ENCODE measurements at places on chromosomes 4 and X.

DNA sequence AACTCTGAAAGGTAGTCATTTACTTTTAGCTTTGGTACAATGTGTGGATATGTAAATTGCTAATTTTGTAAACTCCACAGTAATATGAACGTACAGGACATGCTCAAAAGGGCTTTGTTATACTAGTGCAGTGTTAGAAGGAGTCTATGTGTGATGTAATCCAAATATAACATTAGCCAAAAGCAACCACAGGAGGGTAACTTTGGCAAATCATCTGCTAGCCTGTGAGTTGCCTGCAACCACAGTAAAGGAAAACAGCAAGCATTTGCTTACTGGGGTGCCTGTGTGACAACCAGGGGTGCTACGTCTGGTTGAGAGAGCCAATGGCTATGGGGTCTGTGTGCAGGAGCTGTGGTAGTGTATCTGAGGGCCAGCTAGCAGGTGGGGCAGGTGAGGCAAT lies 245.8 kb downstream of the ADAMTS3 start:
- no peak for DNase-seq

GRCh38 chrX:7637066-7637465 lies 205.9 kb upstream of the VCX start:
- no peak for DNase-seq

- no peak for DNase-seq
Observed at GRCh38 chr4:31461421-31461820, 741.3 kb downstream of the PCDH7 start.

DNA sequence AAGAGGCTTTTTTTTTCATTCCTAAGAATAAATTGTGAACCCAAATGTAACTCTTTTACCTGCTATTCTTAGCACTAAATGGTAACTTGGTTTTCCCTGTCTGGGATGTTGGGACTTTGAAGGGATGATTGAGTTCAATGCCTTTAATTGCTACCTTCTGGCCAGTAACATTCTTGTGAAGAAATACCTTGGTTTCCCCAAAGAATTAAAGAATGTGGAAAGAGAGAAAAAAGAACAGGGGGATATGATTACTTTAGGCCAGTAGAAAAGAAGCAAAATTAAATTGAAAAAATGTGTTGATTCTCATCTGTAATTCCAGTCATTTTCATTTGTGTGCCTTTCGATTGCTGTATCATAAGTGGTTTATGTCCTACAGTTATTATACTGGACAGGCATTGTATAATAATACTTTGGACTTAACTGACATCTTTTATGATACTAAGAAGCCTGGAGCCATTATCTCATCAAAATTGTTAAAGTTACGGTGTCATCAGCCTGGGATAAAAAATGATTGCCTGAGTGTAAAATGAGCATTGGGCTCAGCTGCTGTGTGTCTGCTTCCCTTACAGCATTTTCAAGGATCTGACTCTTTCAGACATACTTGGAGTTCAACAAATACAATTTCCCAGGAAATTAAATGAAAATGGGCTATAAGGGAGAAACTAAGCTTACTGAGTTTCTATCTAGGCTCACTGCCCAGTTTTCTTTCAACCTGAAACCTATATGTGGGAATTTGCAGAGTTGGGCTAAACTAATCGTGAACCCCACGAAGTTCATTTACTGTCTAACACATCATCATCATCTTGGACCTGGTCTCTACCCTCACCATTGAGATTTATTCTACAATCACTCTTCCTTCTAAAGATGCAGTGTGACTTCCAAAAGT lies 146.3 kb downstream of the SHROOM3 start:
- DNase-seq = no peak

DNA sequence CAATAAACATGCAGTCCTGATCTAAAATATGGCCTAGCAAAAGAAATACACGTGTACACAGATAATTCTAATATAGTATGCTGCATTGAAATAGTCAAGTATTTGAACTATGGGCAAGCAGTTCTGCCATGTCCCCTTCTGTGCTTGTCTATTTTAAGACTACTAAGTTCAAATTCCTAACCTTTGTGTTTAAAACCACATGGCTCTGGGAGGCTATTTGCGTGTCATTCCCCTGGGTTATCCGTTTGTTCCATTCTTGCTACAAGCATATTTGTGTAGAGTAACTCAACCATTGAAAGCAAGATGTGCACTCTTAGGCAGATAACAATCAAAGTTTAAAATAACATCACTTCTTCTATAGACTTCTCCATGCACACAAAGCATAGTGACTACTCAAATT lies 25.4 kb upstream of the TBC1D1 start:
- no peak for DNase-seq

DNA sequence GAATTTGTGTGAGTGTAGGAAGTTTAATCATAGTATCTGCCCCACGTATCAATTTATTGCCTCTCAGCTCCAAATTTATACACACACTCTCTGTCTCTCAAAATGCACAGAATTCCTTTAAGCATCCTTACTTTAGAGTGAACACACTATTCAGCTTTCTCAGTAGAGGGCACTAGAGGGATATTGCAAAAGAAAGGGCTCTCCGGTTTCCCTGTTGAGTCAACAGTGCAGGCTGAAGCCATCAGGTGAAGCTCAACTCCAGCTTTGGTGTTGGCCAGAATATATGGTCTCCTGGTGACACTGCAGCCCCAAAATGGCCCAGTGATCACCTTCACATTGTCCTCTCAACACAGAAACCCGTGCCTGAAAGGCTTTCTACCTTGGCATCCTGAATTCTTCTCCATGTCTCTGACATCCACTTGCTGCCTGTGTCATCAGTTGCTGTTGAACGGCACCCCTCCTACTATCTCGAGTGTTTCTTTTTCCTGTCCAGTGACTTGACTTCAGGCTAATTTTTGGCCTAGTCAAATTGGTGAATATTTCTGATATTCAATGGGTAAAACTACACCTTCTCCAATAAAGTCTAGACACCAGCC lies 670.5 kb downstream of the GABRG1 start:
- DNase-seq = peak; percentile 17

DNA sequence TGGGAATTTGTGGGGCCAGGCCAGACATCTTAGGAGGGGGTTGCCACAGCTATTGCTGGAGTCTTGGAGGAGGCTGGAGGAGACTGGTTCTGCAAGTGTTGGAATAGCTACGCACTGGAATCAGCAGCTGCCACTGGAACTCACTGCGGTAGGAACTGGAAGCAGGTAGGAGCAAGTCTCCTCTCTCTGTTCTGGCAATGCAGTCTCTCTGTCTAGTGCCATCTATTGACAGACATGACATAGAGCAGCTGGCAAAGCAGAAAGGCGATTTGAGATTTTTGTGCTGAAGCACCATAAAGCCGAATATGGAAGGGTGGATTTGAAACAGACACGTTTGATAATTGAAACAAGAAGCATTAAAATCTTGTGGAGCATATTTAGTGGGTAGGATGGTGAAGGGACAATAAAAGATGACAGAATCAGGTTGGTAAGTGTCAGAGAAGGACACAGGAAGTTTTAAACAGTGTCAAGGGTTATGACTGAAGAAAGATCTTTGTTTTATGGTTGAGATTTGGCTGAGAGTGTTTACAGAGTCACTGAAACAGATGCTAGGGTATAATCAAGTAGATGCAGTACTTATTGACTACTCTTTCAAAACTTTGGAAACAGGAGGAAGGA lies 23.5 kb upstream of the SYNPO2 start:
- DNase-seq = peak; percentile 18

DNA sequence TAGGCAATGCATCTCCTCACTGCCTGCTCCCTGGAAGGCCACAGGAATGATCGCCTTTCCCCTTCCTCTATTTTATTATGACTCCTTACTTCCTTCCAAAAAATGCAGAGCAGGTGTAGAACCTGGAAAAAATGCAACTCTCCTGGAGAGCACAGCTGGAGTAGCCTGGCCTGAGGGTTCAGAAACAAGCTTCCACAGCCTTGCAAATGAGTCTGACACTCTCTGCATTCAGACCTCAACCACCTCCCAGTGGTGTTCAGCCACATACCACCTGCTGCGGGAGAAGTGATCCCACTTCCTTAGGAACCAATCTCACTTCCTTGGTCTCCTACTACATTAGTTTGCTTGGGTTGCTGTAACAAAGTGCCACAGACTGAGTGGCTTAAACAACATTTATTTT lies 368.1 kb upstream of the NOCT start:
- DNase-seq = no peak

GRCh38 chr4:108103099-108103862 lies 65.5 kb downstream of the LEF1 start:
- no peak for DNase-seq

GRCh38 chr4:14340321-14340720 lies 662.0 kb upstream of the CPEB2 start:
- DNase-seq = no peak

DNA sequence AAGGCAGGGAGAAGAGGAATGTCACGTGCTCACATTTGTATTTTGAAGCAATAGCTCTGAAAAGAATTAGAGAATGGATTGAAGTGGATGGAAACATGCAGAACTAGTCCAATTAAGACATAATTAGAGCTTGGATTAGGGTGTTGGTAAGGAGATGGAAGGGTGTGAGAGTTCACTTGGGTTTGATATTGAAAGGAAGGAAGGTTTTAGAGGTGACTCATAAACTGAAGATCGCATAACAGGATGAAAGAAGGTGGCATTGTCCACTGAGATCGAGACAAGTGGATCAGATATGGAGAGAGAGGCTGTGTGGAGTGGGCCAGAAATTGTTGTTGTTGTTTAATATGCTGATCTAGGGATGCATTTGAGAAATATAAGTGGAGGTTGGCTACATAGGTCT lies 244.0 kb upstream of the SMIM31 start:
- no peak for DNase-seq

DNA sequence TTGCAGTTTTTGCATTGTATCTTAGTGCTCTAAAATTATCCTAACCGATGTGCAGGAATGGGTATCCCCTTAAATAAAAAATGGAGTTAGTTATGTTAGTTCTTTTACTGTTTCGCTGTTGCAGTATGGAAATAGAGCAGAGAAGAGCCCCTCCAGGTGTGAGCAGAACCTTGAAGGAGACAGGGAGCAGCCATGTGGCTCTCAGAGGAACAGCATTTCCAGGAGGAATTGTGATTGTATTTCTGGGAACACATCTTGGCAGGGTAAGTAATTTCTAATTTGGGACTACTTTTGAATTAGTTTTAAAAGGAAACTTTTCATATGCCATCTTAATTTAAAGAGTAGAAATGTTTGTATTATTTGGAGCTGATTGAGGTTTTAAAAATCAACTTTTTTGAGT lies 5.3 kb upstream of the CCDC158 start:
- no peak for DNase-seq

DNA sequence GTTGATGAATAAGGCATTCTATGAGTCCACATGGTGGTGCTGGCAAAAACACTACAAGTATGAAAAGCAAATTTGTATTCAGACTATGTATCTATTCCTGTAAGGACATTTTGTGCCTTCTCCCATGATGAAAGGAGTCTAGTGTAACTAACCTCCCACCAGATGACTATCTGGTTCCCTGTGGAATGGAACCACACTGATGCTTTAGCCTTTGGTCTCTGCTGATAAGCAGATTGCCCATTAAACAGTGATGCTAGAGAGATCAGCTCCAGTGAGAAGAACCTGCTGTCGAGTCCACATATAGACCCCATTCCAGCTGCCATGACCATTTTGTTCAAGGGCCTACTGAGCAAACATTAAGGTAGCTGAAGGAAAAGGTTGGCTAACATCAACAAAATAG lies 10.5 kb upstream of the THOC2 start:
- no peak for DNase-seq

GRCh38 chr4:118173956-118174725 lies 139.9 kb downstream of the NDST3 start:
- DNase-seq = no peak

- peak; percentile 57 for DNase-seq
Observed at GRCh38 chrX:13764765-13765164, 30.2 kb downstream of the OFD1 start.

DNA sequence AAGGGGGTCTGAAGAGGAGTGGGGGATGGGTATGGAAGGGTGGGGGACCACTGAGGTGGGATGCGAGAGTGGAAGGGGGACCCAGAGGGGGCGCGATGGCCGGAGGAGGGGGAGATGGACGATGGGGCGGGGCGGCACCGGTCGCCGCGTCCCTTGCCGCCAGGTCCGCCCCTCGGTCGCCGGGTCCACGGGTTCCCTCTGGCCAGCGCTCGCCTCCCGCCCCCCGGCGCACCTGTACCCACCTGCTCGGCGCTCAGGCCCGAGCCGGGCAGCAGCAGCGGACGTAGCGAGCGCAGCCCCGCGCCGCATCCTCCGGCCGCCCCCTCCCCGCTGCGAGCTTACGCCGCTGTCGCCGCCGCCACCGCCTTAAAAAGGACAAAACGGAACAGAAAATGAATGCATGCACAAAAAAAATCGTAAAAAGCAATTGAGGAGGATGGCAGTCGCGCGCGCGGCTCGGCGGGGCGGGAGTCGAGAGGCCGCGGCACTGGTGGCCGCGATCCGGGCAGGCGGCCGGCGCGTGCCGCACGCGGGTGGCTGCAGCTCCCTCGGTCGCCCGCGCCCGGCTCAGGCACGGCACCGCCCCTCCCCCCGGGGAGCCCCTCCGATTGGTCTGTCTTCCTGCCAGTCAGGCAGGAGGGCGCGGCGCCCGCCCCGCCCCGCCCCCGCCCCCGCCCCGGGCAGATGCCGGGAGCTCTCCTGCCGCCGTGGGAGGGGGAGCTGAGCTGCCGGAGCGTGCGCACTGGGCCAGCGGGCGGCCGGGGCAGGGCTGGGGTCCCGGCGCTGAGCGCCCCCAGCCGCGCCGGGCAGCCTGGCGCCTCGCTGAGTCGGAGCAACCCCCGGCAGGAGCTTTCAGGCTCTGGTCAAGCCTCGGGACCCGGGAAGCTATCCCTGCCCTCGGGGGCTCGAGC lies at the start of gene JAKMIP1:
JAKMIP1 (minus strand) TSS at position 539 of the 911 bp plus-strand sequence. CDS start 87,699 bp downstream, outside the sequence.
- DNase-seq = peak; percentile 98

- DNase-seq = no peak
Observed at GRCh38 chr4:101914761-101915160, 124.2 kb downstream of the BANK1 start.

GRCh38 chr4:186400676-186401075 lies 134.7 kb downstream of the F11 start:
- DNase-seq = no peak

GRCh38 chr4:62118558-62118957 lies 918.4 kb downstream of the ADGRL3 start:
- no peak for DNase-seq

GRCh38 chr4:28402751-28403150 lies 1542.1 kb downstream of the STIM2 start:
- DNase-seq = no peak

DNA sequence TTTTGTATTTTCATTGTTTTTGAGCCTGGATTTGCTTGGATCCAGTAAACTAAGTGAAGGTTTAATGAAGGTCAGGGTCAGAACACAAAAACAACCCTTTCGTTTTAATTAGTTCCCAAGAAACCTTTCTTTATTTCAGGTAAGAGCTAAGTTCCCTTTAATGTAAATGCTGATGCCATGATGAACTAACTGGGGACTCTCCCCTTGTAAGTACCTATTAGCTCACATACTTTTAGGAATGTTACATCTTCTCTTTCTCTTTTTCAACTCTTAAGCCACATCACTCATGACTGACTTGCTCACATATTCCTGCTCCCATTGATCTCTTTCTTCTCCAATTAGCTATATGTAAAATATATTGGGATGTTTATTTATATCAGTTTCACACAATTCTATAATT lies 673.1 kb upstream of the CPEB2 start:
- DNase-seq = no peak

DNA sequence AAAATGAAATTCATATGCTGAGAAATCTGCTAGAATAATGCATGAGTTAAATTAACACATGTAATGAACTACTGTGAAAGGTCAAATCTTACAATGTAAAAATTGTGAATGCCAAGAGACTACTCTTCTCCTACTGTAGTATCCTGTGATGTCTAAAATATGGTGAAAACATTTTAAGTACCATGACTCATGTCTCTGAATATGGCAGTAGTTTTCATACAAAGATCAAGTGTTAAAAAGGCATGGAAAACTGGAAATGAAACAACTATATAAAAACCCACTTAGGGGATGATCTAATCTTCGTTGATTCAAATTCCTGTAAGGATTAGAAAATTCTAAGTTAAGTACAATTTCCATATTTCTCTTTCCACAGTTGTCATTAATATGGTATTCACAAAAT lies 221.3 kb downstream of the PPP3CA start:
- DNase-seq = no peak

Data from nephron progenitor cell (in vitro differentiated cells).